Bronchial smooth muscle cell (primary cell): ENCODE measurements at places on chromosomes 7 and 10. TPM values are rescaled to one million over a fixed set of nuclear protein-coding genes. Genes with fewer than 3 reads are reported as not detected.

The PMPCB gene
- total RNA-seq, result 75.5 and 78.0 TPM in 2 replicates

The VSTM4 gene
- 5.5 and 6.4 TPM in 2 replicates for total RNA-seq

The PTF1A gene
- not detected in 2 replicates for total RNA-seq

The DCLRE1C gene
- total RNA-seq, result 4.7 and 11.8 TPM in 2 replicates

The MPP7 gene
- under 0.01 and 0.26 TPM in 2 replicates for total RNA-seq

The CPN1 gene
- total RNA-seq, result not detected in 2 replicates

The TRPV6 gene
- not detected in 2 replicates for total RNA-seq

The SPAG6 gene
- total RNA-seq, result not detected in 2 replicates

The DYNC1I1 gene
- total RNA-seq, result 0.17 and 0.47 TPM in 2 replicates

The STK31 gene
- total RNA-seq, result under 0.01 TPM in 1 of 2 replicates, not detected in the other

The ANAPC16 gene
- total RNA-seq, result 40.4 and 45.2 TPM in 2 replicates

The HMX3 gene
- total RNA-seq, result 0.16 TPM in 1 of 2 replicates, not detected in the other

The ADAMTS14 gene
- 3.3 and 22.9 TPM in 2 replicates for total RNA-seq

The TFPI2 gene
- 1.9 and 26.3 TPM in 2 replicates for total RNA-seq

The MSMB gene
- not detected in 2 replicates for total RNA-seq
